ENCODE measurements at places on chromosomes 7 and 10.

DNA sequence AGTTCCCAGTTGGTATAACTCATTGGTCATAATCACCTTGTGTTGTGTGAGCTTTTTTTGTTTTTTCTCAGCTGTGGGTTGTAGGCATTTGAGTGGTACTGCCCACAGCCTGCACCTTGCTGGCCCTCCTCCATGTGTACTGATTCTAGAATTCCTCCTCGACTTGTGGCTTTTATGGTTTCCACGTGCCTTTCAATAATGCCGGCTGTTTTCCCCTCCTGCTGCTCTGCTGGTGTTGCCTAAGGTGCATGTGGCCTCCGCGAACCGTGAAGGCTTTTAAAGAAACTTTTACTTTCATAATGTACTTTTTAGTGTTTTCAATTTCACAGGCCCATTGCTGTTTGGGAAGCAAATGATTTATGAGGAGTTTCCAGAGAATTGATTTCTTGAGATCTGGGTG is 518.0 kb downstream of the REEP3 start:
- DNase-seq = no peak

DNA sequence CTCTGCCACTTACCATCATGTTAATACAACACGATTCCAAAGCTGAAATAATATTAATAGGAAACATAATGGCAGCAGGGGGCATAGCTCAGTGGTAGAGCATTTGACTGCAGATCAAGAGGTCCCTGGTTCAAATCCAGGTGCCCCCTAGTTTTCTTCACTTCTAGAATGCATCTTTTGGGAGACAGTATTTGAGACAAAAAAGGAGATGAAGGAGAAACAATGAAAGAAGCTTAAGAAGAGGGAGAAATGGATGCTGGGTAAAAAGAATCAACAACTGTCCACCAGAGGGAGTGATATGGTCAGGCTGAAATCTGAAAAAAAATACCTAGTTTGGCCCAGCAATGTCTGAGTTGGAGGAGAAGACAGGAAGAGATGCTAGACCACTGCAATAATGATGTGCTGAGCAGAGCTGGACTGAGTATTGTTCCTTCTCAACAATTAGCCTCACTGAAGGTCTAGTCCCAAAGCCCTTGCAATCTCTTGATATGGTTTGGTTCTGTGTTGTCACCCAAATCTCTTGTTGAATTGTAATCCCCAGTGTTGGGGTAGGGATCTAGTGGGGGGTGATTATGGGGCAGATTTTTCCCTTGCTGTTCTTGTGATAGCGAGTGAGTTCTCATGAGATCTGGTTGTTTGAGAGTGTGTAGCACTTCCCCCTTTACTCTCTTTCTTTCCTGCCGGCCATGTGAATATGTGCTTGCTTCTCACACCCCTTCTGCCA is 48.3 kb downstream of the ZNF783 start:
- peak; percentile 19 for DNase-seq

DNA sequence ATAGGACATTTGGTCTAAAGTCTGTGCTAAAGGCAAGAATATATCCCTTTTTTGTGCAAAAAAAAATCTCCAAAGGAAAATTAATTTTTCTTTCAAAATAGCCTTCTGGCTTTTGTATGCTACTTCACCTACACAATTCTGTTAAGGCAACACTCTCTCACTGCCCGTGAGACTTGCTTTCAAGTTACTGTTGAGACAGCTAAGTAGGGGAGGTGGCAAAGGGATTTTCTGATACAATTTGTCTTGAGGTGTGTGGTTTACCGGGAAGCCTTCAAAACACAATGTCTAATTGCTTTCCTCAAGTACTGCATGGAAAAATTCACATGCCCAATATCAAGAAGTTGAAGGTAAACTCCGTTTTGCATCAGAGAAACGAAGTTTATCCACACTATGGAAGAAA is 50.8 kb upstream of the RSU1 start:
- no peak for DNase-seq

GRCh38 chr10:127532659-127533058 is 16.4 kb upstream of the NPS start:
- DNase-seq = no peak

DNA sequence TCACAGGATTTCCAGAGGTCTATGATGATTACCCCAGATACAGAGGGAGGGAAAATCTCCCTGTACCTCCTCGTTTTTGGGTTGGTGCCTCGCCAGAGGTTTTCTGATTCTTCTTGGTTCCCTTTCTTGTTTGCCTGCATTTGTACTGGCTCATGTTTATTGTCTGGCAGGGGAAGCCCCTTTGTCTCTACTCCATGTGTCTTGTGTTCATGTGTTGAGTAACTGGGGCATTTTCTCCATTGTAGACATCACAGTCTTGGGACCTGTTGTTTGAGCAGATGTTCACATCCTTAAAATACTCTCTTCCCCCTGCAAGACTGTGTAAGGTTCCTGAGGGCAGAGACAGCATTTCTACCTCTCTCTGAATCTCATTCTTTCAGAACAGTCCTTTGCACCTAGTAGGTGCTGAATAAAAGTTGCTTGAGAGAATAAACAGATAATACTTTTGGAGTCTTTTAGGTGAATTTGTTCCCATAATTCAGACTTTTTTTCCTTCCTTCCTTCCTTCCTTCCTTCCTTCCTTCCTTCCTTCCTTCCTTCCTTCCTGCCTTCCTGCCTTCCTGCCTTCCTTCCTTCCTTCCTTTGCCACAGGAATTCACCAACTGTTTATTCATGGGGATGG is 25.1 kb downstream of the CDK14 start:
- no peak for DNase-seq

DNA sequence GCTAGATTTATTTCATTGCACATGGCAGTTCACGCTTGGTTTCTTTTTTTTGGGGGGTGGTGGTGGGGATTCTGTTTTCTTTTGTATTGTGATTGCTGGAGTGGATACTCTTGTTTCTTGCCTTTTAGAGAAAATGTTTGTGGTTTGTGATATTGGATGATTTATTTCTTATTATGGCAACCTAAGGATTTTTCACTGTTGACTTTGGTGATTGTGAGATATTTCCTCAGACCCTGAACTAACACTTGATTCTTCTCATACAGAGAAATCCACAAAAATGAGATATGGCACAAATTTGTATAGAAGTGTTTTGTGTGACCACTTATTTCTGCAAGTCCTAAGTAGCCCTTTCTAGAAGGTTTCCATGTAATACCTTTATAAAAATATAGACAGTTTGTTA is 871.1 kb downstream of the LRMDA start:
- DNase-seq = no peak

DNA sequence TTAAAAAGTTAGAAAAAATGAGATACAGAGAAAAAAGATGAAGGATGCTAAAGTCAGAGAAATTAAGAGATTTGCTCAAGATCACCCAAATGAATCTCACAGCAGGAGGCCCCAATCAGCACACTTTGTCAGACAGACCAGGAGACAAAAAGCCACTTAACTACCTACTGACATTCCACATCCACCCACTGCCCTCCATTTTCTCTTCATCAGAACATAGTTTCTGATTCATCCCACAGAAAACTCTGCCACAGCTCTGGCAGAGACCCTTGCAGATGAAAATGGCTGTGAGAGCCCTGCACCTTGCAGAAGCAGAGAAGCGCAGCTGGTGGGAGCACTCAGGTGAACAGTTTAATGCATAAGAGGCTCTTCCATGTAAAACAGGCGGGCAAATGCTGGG is 26.6 kb downstream of the DGKI start:
- no peak for DNase-seq
